ENCODE measurements at places on chromosomes 5 and 9.

DNA sequence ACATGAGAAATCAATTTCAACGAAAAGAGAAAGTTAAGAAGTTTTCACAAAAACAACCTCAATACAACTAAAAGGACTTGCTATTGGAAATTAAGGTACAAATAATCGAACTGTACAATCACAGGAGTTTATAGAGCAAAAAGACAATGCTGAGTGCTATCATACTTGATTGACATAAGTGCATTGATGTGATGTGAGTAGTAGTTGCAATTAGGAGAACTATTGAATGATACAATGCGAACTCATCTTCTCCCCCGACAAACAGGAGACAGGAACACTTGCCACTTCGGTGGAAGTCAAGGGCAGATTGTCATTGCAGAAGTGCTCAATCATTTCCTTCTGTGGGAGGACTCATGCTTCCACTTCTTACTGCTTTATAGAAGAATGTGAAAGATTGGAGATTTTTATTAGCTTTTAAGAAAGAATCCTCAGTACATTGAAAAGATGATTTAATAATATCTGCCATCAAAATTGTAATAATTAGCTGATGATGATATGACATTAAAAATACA is 276.6 kb upstream of the MPDZ start:
- DNase-seq: no peak

DNA sequence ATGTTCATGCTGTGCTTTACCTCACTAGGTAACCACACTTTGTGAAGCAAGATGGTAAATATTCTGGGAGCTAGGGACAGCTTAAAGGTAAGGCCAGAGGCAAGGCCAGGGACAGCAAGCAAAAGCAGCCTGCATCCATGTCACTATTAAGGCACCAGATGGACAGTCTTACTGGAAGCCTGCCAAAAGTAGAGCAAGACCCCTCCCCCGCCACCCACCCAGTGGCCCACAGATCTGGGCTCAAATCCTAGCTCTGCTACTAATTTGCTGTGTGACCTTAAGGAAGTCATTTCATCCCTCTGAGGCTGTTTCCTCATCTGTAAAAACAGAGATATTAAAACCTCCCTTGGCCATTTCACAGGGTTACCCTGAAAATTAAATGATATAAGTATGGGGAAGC is 13.2 kb upstream of the ERMP1 start:
- DNase-seq: no peak

- peak; percentile 48 for DNase-seq
Observed at GRCh38 chr5:35850967-35851680, 5.6 kb upstream of the IL7R start.

GRCh38 chr5:169788168-169788567 is 151.1 kb downstream of the DOCK2 start:
- DNase-seq: peak; percentile 93

DNA sequence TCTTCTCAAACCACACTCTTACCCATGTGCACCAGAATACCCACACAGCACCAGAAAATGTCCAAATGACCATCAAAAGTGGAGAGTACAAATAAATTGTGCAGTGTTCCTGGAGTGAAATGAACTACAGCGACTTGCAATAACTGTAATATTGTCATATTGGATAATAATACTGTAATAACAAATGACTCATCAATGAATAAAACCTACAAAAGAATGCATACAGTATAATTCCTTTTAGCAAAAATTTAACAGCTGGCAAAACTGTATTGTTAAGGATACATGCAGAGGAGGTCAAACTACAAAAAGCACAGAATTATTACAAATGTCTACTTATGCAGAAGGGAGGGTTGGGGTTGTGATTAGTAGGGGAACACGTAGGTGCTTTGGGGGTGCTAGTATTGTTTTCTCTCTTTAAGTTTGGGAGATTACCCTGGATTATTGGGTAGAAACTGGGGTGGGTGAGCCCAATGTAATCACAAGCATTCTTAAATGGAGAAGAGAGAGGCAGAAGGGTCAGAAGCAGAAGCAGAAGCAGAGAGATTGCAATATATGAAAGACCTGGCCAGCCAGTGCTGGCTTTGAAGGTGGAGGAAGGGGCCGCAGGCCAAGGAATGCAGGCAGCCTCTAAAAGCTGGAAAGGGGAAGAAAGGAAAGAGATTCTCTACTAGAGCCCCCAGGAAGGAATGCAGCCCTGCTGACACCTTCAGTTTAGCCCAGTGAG is 21.8 kb downstream of the IRF1 start:
- no peak for DNase-seq

- DNase-seq: no peak
Observed at GRCh38 chr5:143126174-143127019, 277.1 kb downstream of the NR3C1 start.

GRCh38 chr9:83630938-83631457 is 8.1 kb downstream of the IDNK start:
- no peak for DNase-seq

DNA sequence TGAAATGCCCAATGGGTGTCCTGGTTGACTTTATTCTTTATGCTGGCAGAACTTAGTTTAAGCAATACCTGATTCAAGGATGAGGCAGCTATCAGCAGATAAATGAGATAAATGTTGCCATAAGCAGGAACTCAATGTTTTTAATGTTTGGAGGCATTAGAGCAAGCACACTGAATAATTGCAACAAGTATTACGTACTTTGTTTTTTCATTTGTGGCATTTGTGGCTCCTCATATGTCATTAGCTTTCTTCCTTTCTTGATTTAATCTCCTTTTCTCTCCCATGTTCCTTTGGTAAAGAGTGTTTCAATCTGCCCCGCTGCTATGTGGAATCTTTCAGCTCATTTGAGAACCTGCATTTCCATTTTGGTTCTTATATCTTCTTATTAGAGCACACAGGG is 6.4 kb upstream of the NR3C1 start:
- no peak for DNase-seq

GRCh38 chr5:81428446-81428845 is 34.5 kb upstream of the ACOT12 start:
- peak; percentile 26 for DNase-seq

GRCh38 chr5:95808013-95808685 is 14.4 kb downstream of the GLRX start:
- DNase-seq: no peak

- no peak for DNase-seq
Observed at GRCh38 chr5:11157132-11157531, 396.1 kb upstream of the DAP start.

GRCh38 chr5:39505791-39506190 is 81.0 kb upstream of the DAB2 start:
- no peak for DNase-seq

- DNase-seq: peak; percentile 86
Observed at GRCh38 chr9:130845901-130846481, 10.9 kb downstream of the ABL1 start.

DNA sequence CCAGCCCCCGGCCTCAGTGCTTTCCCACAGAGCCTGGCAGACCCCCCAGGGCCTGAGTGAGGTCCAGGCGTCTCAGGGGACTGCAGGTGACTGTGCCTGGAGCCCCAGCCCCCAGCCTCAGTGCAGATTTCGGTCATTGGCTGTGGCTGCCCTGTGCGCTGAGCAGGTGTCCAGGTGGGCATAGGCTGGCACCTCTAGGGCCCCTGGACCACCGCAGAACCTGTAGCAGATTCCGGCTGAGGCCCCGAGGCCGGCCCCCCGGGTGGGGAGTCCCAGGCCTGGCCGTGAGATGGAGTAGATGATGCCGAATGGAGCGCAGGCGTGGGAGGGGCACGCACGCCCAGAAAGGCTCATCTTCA is 12.1 kb downstream of the EXD3 start:
- no peak for DNase-seq

DNA sequence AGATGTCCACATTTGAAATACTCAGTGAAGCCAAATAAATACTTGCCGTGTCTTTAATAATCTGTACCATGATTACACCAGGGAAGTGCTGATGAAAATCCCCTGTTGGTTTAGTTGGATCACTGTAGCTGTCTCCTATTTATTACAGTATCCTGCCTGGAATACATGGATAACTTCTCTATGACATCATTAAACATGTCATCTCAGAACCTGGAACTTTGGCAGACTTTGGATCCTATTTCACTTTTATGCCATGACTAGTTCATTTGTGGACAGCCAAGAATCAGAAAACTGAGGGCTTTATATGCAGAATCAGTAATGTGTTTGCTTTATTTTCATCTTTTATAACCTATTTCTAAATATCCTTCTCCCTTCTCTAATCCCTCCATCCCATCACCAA is at the start of gene TXNDC8:
Gene TXNDC8, minus strand, starts transcription at position 137 of the 400 bp plus-strand sequence.
- peak; percentile 49 for DNase-seq

DNA sequence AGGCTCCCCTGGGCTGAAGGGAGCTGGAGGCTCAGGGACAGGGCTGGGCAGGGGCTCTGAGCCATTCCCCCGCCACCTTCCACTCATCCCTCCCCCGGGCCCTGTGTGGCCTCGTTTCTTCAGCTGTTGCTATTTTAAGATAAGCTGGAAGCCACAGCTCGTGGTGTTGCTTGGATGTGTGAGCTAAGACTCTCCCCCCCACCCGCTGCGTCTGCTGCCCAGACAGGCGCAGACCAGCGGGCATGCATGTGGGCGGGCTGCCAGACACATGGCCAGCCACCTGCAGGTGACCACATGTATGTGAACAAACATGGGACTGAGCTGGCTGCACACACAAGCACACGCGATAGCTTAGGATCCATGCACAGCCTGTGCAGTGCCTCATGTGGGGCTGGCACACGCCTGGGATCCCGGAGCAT is 8.7 kb downstream of the SNCB start:
- DNase-seq: no peak

DNA sequence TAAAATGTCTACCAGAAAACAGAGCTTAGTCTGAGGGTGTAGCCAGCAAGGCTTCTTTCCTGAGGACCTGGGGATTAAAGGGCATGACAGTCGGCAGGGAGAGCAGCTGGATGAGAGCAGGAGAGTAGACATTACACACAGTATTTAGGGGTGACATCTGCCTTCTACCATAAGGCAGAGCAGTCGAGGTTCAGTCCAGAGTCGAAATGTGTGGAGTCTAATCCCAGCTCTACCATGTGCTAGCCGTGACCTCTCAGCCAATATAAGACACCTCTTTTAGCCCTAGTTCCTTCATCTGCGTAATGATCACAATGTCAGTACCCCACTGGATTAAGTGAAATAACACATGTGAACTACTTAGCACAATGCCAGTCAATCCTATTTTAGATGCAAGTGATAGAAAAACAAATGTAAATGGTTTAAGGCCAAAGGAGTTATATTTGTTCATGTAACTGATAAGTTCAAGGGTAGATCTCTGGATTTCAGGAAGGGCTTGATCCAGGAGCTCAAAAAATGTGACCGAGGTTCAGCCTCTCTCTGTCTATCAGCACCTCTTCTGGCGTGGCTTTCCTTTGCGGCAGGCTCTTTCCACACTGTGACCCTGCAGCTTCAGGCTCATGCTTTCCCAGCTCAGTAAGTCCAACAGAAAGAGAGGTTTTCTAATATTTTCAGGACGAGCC is 16.2 kb upstream of the CPLX2 start:
- no peak for DNase-seq

GRCh38 chr5:120035181-120035580 is 405.8 kb downstream of the FAM170A start:
- DNase-seq: no peak

DNA sequence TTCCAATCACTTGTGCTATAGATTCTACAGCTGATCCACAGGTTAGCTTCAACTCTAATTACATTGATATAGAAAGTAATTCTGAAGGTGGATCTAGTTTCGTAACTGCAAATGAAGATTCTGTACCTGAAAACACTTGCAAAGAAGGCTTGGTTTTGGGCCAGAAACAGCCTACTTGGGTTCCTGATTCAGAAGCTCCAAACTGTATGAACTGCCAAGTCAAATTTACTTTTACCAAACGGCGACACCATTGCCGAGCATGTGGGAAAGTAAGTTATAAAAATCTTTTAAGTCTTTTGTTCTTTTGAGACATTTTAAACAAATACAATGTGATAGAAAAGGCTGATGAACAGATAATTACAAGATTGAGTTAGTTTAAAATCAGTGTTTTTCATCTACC is 30.9 kb downstream of the ZFYVE16 start:
- DNase-seq: no peak

DNA sequence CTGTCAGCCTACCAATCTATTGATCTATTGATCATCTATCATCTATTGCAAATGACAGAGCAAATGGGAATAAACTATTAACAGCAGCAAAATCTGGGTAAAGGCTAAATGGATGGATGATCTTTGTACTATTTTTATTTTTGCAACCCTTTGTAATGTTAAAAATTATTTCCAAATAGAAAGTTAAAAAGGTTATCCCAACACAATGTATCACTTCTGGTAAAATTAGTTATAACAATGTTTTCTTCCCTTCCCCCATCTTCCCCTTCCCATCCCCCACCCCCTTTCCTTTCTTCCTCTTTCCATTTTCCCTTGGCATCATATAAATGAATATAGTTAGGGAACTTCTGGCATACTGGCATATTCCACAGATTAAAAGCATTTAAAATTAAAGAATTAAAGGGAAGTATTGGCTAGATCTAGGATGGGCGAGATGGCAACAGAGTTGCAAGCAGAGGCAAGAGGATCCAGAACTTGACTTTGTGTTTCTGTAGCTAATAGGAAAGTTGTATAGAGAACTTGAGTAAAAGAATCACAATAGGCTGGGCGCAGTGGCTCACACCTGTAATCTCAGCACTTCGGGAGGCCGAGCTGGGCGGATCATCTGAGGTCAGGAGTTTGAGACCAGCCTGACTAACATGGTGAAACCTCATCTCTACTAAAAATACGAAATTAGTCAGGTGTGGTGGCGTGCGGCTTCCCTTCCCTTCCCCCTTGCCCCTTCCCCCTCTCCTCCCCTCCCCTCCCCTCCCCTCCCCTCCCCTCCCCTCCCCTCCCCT is 66.6 kb upstream of the TAF11L2 start:
- no peak for DNase-seq

- DNase-seq: no peak
Observed at GRCh38 chr5:134877159-134877558, 3.0 kb downstream of the TXNDC15 start.

DNA sequence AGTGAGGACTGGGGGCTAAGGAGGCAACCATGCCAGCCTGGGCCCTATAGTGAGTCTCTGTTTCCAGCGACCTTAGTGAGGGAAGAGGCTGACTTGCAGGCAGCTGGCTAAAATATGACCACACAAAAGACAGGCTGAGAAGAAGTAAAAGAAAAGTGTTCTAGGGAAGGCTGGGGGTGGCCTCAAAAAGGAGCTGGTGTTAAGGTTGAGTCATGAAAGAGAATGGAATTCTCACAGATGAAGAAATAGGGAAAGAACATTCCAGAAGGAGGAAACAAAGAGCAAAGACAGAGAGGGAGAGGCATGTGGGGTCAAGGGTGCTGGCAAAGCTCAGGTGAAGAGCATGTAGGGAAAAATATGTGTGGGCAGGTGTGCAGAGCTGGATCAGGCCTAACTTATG is 302.7 kb upstream of the RFX3 start:
- DNase-seq: peak; percentile 35

- DNase-seq: no peak
Observed at GRCh38 chr9:73805111-73805510, 653.4 kb downstream of the ANXA1 start.

DNA sequence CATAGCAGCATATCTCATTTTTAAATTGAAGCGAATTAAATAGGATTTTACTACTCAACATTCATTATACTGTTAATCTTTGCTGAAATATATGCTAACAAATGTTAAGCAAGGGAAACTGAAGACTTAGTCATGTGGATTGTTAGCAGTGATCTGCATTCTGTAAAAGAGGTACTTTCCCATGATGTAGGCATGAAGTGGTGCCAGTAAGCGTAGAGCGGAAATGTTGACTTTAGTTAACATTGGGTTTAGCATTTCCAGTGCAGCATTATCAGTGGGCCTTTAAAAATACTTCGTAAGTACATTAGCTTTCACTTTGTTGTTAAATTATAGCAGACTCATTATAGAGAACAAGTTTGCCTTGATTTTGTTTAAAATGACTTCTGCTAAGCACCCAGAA is 130.3 kb downstream of the CDC42SE2 start:
- no peak for DNase-seq
